SK-N-SH (cell line): ENCODE measurements at places on chromosomes 6 and 20. TPM values are rescaled to one million over a fixed set of nuclear protein-coding genes. Genes with fewer than 3 reads are reported as not detected.

- 0 out of 2 replicates have a peak overlapping the region, but pooled peaks have one; percentile 5 for H3K4me3 ChIP-seq
- no peak overlapping the region for H3K27ac ChIP-seq
- H3K4me1 ChIP-seq: no peaks in the 10 kb centered on the region; the same call in 1 of the 2 replicates
Observed at GRCh38 chr6:27667016-27667656, 194.2 kb upstream of the ZNF184 start.

DNA sequence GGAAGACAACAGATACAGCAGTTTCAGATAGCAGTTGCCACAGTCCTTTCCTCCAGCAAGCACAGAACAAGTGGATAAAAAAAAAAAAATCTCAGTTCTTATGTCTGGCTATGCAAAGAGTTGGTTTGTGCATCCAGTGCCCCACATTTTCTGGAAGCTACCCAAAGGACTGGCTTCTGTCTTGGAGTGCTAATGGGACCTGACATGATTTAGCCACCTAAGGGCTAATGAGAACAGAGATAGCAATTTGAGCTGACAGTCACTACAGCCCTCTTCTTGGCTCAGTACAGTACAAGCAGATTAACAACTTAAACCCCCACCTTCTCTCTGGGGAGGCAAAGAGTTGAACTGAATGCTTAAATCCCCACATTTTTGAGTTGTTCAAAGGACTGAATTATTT is 976.8 kb downstream of the TBC1D32 start:
- H3K27ac ChIP-seq: no peak overlapping the region
- peaks cover 3% of the 10 kb centered on the region for H3K4me1 ChIP-seq
- no peaks in the 10 kb centered on the region for H3K27me3 ChIP-seq
- no peak overlapping the region for H3K4me3 ChIP-seq

- H3K4me3 ChIP-seq: no peak overlapping the region
- H3K27me3 ChIP-seq: no peaks in the 10 kb centered on the region
- DNase-seq: no peak
- H3K27ac ChIP-seq: no peak overlapping the region
- H3K36me3 ChIP-seq: no peaks in the 10 kb centered on the region
Observed at GRCh38 chr6:118306392-118307238, 241.5 kb upstream of the PLN start.

Gene GJA10
- polyA plus RNA-seq: not detected in 2 replicates

Gene LRRN4
- polyA plus RNA-seq: 0.05 TPM in 1 of 2 replicates, not detected in the other

GRCh38 chr6:157343732-157344131 is 20.4 kb upstream of the TMEM242 start:
- no peaks in the 10 kb centered on the region for H3K36me3 ChIP-seq
- no peak overlapping the region for H3K4me3 ChIP-seq
- H3K4me1 ChIP-seq: no peaks in the 10 kb centered on the region

GRCh38 chr6:126905917-126906316 is 212.6 kb upstream of the RSPO3 start:
- DNase-seq: no peak
- no peaks in the 10 kb centered on the region for H3K27me3 ChIP-seq
- H3K27ac ChIP-seq: no peak overlapping the region
- no peak overlapping the region for H3K4me3 ChIP-seq
- no peaks in the 10 kb centered on the region for H3K36me3 ChIP-seq

DNA sequence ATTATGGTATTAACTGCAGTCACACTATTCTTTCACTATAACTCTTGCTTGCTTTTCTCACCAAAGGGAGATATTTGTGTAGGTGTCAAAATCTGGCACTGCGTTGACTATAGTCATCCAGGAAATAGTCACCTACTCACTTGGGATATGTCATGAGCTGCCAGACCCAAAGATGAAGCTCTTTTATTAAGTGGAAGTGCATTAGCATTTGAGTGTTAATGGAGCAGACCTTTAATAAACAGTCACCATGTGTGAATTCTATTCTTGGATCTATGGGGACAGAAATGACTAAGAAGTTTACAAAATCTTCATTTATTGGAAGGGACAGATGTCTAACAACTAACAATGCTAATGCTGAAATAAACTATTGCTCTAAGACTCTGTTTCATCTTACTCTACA is 130.1 kb upstream of the NEDD9 start:
- H3K27ac ChIP-seq: no peak overlapping the region
- no peak overlapping the region for H3K4me3 ChIP-seq
- H3K27me3 ChIP-seq: no peaks in the 10 kb centered on the region
- H3K4me1 ChIP-seq: peaks cover 6% of the 10 kb centered on the region
- no peak for DNase-seq
- no peaks in the 10 kb centered on the region for H3K36me3 ChIP-seq

DNA sequence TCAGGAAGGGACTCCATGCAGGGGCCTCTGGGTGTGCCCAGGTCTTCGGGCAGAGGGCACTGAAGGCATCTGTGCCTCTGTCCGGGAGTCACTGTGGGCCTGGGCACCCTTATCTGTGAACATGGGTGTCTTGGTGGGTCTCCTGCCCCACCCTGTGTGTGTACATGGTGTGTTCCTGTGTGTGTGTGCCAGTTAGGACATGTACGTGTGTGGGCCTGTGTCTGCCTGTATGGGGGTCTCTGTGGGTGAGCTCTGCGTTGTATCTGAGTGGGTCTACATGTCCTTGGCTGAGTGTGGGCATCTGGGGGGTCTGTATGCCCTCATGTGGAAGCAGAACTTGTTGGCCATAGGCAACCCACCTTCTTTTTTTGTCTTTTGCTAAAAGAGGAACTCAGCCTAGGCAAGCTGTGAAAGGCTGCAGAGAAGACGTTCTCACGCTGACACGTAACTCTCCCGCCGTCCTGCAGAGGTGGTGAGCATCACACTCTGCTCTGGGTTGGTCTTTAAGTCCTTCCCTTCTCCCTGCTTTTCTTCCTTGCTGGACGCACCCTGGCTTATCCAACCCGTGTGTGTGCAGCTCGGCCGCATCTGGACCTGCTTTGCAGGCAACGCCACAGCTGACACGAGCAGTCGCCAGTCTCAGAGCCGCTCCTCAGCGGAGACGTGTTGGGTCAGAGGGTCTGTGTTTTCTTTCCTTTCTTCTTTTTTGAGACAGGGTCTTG is 532 bp upstream of the NPBWR2 start:
- no peak for DNase-seq
- no peak overlapping the region for H3K4me3 ChIP-seq
- H3K4me1 ChIP-seq: peaks cover 23% of the 10 kb centered on the region; the same call in 1 of the 2 replicates
- H3K27me3 ChIP-seq: no peaks in the 10 kb centered on the region; the same call in 1 of the 2 replicates
- H3K27ac ChIP-seq: no peak overlapping the region
- H3K36me3 ChIP-seq: no peaks in the 10 kb centered on the region

Gene ZMYND8
- polyA plus RNA-seq: 20.6 and 25.3 TPM in 2 replicates

- H3K27me3 ChIP-seq: no peaks in the 10 kb centered on the region; the same call in 1 of the 2 replicates
- DNase-seq: no peak
- H3K36me3 ChIP-seq: no peaks in the 10 kb centered on the region
Observed at GRCh38 chr6:118761645-118762044, 110.3 kb upstream of the CEP85L start.

DNA sequence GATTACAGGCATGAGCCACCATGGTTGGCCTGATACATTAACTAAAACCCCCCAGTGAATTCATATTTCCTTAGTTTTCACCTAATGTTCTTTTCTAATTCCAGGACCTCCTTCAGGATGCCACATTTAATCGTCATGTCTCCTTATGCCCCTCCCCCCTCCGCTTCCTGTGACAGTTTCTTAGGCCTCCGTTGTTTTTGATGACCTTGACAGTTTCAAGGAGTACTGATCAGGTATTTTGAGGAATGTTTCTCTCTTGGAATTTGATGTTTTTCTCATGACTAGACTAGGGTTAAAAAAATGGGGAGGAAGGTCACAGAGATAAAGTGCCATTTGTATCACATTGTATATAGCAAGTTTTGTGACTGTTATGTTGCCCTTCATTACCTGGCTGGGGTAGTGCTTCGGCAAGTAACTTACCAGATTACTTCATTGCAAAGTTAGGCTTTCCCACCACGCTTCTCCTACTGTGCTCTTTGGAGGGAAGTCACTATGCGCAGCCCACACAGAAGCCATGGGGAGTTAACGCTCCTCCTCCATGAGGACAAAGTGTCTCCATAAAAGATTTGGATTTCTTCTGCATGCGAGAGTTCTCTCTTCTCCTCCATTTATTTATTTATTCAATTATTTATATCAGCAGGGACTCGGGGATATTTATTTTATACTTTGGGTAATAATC is 99.5 kb downstream of the NCR2 start:
- no peak overlapping the region for H3K27ac ChIP-seq
- H3K4me1 ChIP-seq: no peaks in the 10 kb centered on the region
- H3K4me3 ChIP-seq: no peak overlapping the region
- peaks cover 14% of the 10 kb centered on the region for H3K27me3 ChIP-seq
- no peak for DNase-seq

- peak overlapping the region; percentile 72 for H3K4me3 ChIP-seq
- peaks cover 6% of the 10 kb centered on the region; the same call in 1 of the 2 replicates for H3K4me1 ChIP-seq
- no peaks in the 10 kb centered on the region for H3K36me3 ChIP-seq
- H3K27ac ChIP-seq: peak overlapping the region; percentile 50
- DNase-seq: peak; percentile 15
Observed at GRCh38 chr20:25408170-25408547, 686 bp downstream of the GINS1 start.

GRCh38 chr6:30067460-30068139 is 602 bp downstream of the PPP1R11 start:
- no peaks in the 10 kb centered on the region for H3K27me3 ChIP-seq
- peak overlapping the region; percentile 74 for H3K4me3 ChIP-seq
- DNase-seq: peak; percentile 89
- H3K36me3 ChIP-seq: peaks cover 36% of the 10 kb centered on the region

DNA sequence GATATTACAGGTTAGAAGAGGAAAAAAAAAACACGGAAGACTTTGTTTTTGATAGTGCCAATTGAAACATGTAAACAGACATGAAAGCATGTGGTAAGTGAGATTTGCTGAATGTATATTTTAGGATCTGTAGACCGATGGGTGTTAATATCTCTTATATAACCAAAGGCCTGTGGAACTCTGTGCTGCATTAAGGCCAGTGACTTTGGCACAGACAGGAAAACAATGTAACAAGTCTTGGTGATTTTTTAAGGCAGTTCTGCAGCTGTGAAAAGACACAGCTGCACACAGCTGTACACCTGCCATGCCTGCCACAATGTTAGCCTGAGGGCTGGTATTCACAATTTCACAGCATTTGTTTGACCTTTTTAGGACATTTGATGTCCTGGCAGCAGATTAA is 6.1 kb downstream of the SOBP start:
- no peak overlapping the region for H3K27ac ChIP-seq
- peaks cover 28% of the 10 kb centered on the region for H3K4me1 ChIP-seq
- no peak overlapping the region for H3K4me3 ChIP-seq
- H3K36me3 ChIP-seq: no peaks in the 10 kb centered on the region
- DNase-seq: no peak

GRCh38 chr20:49724408-49725223 is 10.9 kb upstream of the B4GALT5 start:
- no peaks in the 10 kb centered on the region for H3K4me1 ChIP-seq
- no peaks in the 10 kb centered on the region for H3K36me3 ChIP-seq
- no peak overlapping the region for H3K4me3 ChIP-seq
- H3K27me3 ChIP-seq: no peaks in the 10 kb centered on the region
- no peak overlapping the region for H3K27ac ChIP-seq
- DNase-seq: no peak

Gene C4B
- 6.8 and 10.9 TPM in 2 replicates for polyA plus RNA-seq
